ENCODE measurements at places on chromosomes 6 and 20.

GRCh38 chr6:20566109-20566508 lies 31.9 kb downstream of the CDKAL1 start:
- no peak for DNase-seq

- peak; percentile 52 for DNase-seq
Observed at GRCh38 chr6:5752391-5752680, 254.4 kb downstream of the NRN1 start.

DNA sequence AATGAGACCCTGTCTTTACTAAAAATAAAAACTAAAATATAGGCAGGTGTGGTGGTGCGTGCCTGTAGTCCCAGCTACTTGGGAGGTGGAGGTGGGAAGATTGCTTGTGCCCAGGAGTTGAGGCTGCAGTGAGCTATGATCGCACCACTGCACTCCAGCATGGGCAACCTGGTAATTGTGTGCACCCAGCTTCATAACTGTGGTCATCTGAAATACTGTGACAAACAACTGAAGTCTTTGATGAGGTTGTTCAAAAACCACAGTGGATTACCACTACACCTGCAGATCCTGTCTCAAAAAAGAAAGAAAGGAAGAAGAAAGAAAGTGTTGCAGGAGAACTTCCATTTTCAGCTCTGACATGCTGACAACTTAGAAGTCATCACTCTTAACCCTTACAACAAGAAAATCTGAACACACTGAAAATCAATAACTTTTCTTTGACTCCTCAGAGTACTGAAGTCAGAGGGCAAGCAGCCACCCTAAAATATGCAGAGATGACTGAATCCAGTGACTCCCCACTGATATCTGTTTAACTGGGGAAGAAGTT lies 13.8 kb upstream of the ZBP1 start:
- no peak for DNase-seq

DNA sequence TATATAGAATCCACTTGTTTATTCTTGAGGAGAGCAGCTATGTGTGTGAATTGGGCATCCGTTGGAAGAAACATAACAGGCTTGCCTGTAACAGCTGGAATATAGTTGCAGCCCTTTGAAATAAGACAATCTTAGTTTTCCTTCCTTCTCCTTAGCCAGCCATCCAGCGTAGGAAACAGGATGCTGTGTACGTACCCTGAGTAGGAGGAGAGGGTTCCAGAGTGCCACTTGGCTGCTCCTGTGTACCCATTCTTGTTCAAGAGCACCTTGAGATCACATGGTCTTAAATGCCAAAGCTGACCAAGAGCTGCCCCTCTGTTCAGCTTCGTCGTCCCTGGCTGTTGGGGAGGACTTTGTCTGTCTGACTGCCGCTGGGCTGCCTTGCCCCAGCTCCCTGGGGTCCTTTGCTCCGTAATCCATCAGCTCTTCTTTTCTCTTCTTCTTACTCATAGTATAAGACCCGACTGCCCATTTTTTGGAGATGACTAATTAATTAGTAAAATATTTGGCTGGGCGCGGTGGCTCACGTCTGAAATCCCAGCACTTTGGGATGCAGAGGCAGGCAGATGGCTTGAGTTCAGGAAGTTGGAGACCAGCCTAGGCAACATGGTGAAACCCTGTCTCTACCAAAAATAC lies 49.0 kb downstream of the RREB1 start:
- no peak for DNase-seq

GRCh38 chr20:15814360-15814759 lies 758.9 kb downstream of the KIF16B start:
- no peak for DNase-seq

DNA sequence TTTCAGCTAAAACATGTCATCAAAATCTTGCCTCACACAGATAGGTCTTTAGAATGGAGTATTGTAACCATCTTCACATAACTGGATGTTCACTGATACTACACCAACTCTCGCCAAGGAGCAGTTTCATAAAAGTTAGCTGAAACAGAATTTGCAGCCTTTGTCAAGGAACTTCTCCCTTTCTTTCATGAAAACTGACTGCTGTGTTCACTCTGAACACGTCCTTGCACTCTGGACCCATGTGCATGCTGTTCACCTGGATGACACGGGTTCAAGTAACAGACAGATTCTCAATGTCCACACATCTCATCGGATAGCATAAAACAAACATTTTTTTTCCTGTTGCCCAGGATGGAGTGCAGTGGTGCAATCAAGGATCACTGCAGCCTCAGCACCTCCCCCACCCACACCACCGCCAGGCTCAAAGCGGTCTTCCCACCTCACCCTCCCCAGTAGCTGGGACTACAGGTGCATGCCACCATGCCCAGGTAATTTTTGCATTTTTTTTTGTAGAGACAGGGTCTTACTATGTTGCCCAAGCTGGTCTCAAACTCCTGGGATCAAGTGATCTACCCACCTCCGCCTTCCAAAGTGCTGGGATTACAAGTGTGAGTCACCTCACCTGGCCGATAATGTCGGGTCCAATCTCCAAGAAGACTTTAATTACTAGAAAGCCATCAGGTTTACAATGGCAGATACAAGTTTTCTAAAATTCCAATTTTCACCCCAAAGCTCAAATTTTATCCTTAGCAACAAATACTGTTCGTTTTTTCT lies 9.4 kb downstream of the DIDO1 start:
- no peak for DNase-seq

DNA sequence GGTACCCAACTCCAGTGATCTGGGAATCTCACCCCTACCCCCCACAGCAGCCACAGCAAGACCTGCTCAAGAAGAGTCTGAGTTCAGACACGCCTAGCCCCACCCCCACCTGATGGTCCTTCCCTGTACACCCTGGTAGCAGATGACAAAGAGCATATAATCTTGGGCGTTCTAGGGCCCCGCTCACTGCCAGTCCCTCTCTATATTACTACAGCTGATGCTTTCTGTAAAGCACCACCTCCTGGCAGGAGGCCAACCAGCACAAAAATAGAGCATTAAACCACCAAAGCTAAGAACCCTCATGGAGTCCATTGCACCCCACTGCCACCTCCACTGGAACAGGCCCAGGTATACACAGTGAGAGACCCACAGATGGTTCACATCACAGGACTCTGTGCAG lies 42.3 kb upstream of the FAM210B start:
- no peak for DNase-seq

- no peak for DNase-seq
Observed at GRCh38 chr6:129889580-129889979, 28.5 kb upstream of the TMEM244 start.

- DNase-seq, result no peak
Observed at GRCh38 chr20:25361287-25361683, 29.4 kb downstream of the ABHD12 start.

DNA sequence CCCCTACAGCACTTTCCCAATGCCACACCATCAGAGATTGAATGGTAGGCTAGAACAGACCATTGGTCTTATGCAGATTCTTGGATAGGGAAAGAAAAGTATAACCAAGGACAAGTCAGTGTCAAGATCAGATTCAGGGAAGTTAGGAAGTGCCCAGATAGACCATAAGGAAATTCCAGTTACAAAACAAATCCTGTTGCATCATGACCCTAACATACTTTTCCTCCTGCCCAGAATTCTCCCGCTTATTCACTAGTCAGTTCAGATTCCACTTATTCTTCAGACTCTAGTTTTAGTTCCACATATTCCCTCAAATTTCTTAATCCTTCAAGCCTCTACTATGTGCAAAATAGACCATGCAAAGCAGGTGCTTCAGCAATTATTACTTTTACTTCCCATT lies 20.7 kb downstream of the METTL24 start:
- DNase-seq, result no peak

GRCh38 chr20:25199473-25200260 lies 4.2 kb downstream of the ENTPD6 start:
- no peak for DNase-seq

GRCh38 chr20:61803915-61804751 lies 261.5 kb downstream of the TAF4 start:
- DNase-seq, result no peak

DNA sequence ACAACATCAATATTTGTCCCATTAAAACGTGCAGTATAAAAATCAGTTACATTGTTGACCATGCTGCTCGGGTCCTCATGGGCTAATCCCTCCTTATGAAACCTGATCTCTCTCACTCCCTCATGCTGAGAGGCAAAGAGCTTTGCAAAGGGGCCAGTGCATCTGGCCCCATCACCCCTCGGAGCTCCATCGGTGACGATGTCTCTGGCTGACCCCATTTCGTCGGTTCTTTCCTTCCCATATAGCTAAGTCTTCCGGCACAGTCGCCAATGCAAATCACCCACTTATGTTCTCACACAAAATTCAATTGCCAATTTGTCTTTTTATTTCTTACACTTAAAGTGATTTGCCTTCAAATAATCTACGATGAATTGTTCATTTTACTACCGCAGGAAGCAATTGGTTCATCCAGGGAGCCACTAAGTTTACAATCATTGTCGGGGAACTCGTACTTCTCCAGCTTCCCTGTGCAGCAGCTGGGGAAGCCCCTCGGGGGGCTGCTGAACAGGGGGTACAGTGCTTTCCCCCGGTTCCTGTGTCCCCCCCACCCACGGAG lies 199.8 kb upstream of the CDH4 start:
- DNase-seq, result no peak

DNA sequence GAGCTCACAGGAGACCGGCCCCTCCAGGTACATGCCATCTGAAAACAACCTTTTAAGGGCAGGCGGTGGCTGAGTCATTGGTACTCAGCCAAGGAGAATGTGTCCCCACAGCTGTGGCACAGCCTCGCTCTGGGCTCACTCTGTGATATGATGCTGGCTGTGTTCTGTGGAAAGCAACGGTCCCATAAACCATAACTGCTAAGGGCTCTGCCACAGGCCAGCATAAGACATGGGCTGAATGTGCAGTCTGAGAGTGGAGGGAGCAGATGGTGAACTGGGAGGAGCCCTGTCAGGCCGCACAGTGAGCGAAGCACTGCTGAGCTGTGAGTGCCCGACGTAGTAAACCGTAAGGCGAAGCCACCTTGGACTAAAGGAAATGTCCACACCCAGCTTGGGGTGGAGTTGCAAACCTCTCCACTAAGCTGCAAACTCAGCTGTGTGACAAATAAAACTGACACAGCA lies 375.8 kb downstream of the THBS2 start:
- no peak for DNase-seq

- no peak for DNase-seq
Observed at GRCh38 chr6:161010418-161010817, 18.8 kb downstream of the MAP3K4 start.
